ENCODE measurements at places on chromosomes 12 and 14.

- DNase-seq: no peak
Observed at GRCh38 chr14:68747393-68747792, 45.5 kb downstream of the ZFP36L1 start.

- no peak for DNase-seq
Observed at GRCh38 chr14:68547305-68548193, 245.3 kb downstream of the ZFP36L1 start.

- DNase-seq: no peak
Observed at GRCh38 chr12:2113119-2113912, 60.5 kb downstream of the CACNA1C start.

DNA sequence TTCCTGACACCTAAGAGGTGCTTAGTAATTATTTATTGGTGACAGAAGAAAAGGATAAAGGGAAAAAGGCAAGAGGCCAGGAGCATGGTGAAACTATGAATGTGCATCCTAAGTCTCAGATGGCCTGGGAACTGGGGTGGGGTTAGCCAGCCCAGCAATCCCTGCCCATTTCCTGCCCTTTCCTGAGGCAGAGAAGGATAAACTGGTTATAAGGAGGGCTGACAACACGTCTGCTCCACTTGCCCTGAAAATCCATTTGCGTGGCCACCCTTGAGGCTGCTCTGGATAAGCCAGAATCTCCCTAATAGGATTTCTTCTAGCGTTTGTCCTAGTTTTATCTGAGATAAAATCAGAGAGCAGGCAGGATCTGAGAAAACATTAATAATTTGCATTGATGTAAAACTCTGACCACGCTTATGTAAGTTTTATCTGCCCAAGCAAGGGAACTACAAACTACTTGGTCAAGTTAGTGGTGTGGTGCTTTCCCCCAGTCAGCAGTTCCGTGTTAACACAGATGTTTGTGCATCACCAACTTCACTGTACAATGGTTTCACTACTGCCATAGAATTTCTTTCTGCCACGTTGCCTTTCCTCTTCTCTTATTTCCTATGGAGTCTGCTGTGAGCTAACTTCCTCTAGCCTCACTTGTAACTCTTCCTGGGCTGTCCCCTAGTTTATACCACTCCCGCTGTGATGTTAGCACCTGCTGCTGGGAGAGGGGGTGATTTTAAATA, 392.7 kb downstream of the RPS29 start:
- no peak for DNase-seq

Measured in stimulated activated CD4-positive, alpha-beta T cell treated with anti-CD3 and anti-CD28 coated beads, Interleukin-1b, Interleukin-23, amount 100 ng/mL, for 1 hour (primary cell).